Mesenteric fat pad (tissue), 1 donor: ENCODE measurements at places on chromosomes 7 and 10. TPM values are rescaled to one million over a fixed set of nuclear protein-coding genes. Genes with fewer than 3 reads are reported as not detected.

Gene TRIL
- 3.7 TPM for total RNA-seq

Gene SFTPA1
- not detected for total RNA-seq

Gene ZNF365
- total RNA-seq = not detected

- DNase-seq = no peak
These were observed 529 bp downstream of the TASOR2 start for GRCh38 chr10:5684971-5685763.

DNA sequence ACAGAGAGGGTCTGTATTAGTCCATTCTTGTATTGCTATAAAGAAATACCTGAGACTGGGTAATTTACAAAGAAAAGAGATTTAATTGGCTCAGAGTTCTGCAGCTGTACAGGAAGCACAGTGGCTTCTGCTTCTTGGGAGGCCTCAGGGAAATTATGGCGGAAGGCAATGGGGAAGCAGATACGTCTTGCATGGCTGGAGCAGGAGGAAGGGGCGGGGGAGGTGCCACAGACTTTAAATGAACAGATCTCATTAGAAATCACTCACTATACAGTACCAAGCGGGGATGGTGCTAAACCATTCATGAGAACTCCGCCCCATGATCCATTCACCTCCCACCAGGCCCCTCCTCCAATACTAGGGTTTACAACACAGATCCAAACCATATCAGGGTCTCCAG is 3.7 kb upstream of the CALU start:
- no peak for DNase-seq

DNA sequence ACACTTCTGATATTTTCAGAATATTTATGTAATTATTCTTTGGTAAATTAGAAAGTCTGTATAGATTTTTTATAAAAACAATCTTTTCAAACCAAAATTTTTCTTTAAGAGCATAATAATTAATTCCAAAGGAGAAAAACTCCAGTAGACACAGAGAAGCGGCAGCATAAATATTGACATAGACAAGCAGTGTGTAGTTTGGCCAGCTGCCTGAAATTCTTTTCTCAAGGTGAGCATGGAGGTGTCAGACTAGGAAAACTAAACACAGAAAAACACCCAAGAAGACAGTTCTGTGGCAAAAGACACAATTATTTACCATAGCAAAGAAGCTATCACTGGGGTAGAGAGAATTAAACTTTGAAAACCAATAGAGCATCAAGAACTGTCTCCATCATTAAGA is 82.4 kb downstream of the KLF6 start:
- no peak for DNase-seq

DNA sequence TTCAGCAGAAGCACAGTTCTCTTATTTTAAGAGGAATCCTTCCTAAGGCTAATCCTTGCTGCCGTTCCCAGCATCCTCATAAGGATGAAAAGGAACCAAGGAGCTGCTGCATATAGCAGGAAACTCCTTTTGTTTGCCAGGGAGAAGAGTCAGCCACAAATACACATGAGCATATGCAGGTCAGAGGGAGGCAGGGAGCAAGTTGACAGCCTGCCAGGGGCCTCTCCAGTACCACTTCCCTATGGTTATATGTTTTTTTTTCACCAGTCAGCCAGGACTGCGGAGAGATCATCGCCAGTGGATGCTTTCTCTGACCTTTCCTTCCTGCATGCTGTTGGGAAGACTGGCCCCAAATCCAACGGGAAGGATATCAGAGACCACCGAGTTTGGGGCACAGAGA is 39.8 kb downstream of the SLC35B4 start:
- no peak for DNase-seq

DNA sequence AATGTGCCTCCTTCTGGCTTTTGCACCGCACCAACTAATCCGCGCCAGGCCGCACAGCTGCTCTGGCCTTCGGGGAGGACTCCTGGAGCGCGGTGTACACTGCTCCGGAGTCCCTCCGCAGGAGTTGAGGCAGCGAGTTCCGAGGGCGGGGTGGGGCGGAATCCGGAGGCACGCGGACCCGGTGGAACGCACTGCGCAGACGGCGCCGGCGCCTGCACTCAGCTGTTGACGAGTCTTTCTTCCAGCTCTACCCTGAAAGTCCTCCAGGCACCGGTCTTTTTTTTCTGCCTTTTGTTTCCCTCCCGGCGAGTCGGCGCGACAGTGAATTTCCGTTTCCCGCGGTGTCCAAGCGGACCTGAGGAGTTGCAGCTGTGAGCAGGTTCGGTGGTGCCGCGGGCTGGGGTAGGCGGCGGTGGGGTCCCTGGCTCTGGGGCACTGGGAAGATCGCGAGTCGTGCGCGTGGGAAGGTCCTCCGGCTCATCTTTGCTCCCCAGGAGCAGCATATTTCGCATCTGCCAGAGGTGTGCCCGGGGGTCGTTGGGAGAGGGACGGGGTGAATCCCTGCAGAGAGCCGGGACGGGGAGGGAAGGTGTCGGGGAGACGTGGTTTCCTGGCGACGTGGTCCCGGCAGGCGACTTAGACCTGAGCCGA is 44.1 kb downstream of the SFTPD start:
- no peak for DNase-seq

DNA sequence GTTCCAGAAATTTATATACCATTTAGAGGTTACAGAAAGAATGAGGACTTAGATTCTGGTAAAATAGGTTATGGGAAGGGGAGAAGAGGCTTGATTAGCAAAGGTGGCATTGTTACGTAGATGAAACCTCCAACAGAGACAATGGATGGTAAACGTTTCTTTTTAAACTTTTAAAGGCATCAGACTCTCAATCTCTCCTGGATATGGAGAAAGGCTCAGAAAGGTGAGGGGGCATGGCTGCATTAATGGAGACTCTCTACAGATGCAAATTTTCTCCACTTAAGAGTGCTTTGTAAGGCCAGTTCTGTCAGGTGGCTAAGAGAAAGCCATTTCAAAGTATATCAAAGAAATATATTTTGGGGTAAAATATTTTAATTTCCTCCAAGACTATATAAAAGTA is 240.9 kb upstream of the PTER start:
- no peak for DNase-seq

GRCh38 chr7:36565792-36566356 is 158.4 kb downstream of the AOAH start:
- DNase-seq = no peak

- no peak for DNase-seq
These were observed 479.5 kb downstream of the TNS3 start for GRCh38 chr7:47102331-47102841.
